ENCODE measurements at places on chromosomes 6 and 20. TPM values are rescaled to one million over a fixed set of nuclear protein-coding genes. Genes with fewer than 3 reads are reported as not detected.

GRCh38 chr6:155352811-155353210, 38.5 kb upstream of the TFB1M start:
- H3K4me3 ChIP-seq: no peak overlapping the region
- no peaks in the 10 kb centered on the region for H3K4me1 ChIP-seq
- H3K27ac ChIP-seq: no peak overlapping the region
- no peak for DNase-seq

GRCh38 chr6:72649032-72649984, 27.4 kb downstream of the KCNQ5 start:
- no peaks in the 10 kb centered on the region for H3K4me1 ChIP-seq
- DNase-seq: no peak
- H3K27ac ChIP-seq: no peak overlapping the region
- H3K36me3 ChIP-seq: no peaks in the 10 kb centered on the region
- no peak overlapping the region for H3K4me3 ChIP-seq

- H3K27ac ChIP-seq: no peak overlapping the region
- H3K4me1 ChIP-seq: no peaks in the 10 kb centered on the region
- H3K36me3 ChIP-seq: peaks cover 4% of the 10 kb centered on the region
- no peak overlapping the region for H3K4me3 ChIP-seq
These were observed 102.1 kb downstream of the PRDM1 start for GRCh38 chr6:106188104-106188794.

- no peak for DNase-seq
- H3K27ac ChIP-seq: no peak overlapping the region
- no peaks in the 10 kb centered on the region for H3K27me3 ChIP-seq
- peaks cover 64% of the 10 kb centered on the region for H3K36me3 ChIP-seq
- H3K4me1 ChIP-seq: no peaks in the 10 kb centered on the region
- no peak overlapping the region for H3K4me3 ChIP-seq
These were observed 35.3 kb downstream of the EZR start for GRCh38 chr6:158783851-158784250.

- H3K27me3 ChIP-seq: no peaks in the 10 kb centered on the region
- H3K27ac ChIP-seq: no peak overlapping the region
- H3K4me1 ChIP-seq: no peaks in the 10 kb centered on the region
- no peak for DNase-seq
These were observed 48.7 kb upstream of the IL20RA start for GRCh38 chr6:137093183-137094069.

The PRSS16 gene
- total RNA-seq: 18.0 TPM

The PERP gene
- total RNA-seq: 29.1 TPM
